ENCODE measurements at places on chromosomes 7 and 10. TPM values are rescaled to one million over a fixed set of nuclear protein-coding genes. Genes with fewer than 3 reads are reported as not detected.

GRCh38 chr7:34759477-34760125, 101.6 kb downstream of the NPSR1 start:
- H3K4me3 ChIP-seq: no peak overlapping the region
- H3K36me3 ChIP-seq: no peaks in the 10 kb centered on the region
- DNase-seq: peak; percentile 59

Gene NODAL
- 71.0 TPM for total RNA-seq

Gene HK1
- total RNA-seq: 38.7 TPM

GRCh38 chr10:119500123-119500795, 42.3 kb downstream of the RGS10 start:
- H3K27me3 ChIP-seq: no peaks in the 10 kb centered on the region
- peaks cover 5% of the 10 kb centered on the region for H3K4me1 ChIP-seq
- H3K27ac ChIP-seq: no peak overlapping the region
- no peaks in the 10 kb centered on the region for H3K36me3 ChIP-seq

Gene DMTF1
- total RNA-seq: 128 TPM

DNA sequence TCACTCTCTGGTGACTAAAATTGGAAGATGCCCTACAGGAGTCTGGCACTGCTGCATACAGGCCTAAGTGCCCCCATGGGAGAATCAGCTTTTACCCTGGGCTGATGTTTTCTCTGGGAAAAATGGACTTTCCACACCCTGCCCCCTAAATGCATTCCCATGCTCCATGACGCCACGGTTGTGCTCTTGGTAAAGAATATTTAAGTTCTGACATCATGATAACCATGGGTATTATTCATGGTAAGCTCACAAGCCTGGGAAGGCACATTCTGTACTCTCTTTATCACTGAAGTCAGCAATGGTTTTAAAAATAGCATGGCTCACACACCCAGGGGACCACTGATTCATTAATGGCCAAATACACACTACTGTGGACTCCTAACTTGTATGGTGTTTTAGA, 43.4 kb downstream of the HIPK2 start:
- no peaks in the 10 kb centered on the region for H3K27me3 ChIP-seq
- no peak overlapping the region for H3K27ac ChIP-seq
- no peak overlapping the region for H3K4me3 ChIP-seq
- DNase-seq: peak; percentile 10
- H3K4me1 ChIP-seq: peaks cover 6% of the 10 kb centered on the region
- H3K36me3 ChIP-seq: peaks cover 20% of the 10 kb centered on the region

Gene C10orf53
- total RNA-seq: not detected

GRCh38 chr7:151903249-151904032, 26.5 kb upstream of the PRKAG2 start:
- DNase-seq: no peak
- no peak overlapping the region for H3K4me3 ChIP-seq
- no peaks in the 10 kb centered on the region for H3K36me3 ChIP-seq
- H3K27ac ChIP-seq: no peak overlapping the region
- no peaks in the 10 kb centered on the region for H3K4me1 ChIP-seq
- no peaks in the 10 kb centered on the region for H3K27me3 ChIP-seq

All from endodermal cell (in vitro differentiated cells).